ENCODE measurements at places on chromosomes 11 and 22.

GRCh38 chr22:40567626-40568328, 68.7 kb downstream of the MRTFA start:
- no peak for DNase-seq

GRCh38 chr11:33211153-33211552, 46.0 kb upstream of the HIPK3 start:
- no peak for DNase-seq

DNA sequence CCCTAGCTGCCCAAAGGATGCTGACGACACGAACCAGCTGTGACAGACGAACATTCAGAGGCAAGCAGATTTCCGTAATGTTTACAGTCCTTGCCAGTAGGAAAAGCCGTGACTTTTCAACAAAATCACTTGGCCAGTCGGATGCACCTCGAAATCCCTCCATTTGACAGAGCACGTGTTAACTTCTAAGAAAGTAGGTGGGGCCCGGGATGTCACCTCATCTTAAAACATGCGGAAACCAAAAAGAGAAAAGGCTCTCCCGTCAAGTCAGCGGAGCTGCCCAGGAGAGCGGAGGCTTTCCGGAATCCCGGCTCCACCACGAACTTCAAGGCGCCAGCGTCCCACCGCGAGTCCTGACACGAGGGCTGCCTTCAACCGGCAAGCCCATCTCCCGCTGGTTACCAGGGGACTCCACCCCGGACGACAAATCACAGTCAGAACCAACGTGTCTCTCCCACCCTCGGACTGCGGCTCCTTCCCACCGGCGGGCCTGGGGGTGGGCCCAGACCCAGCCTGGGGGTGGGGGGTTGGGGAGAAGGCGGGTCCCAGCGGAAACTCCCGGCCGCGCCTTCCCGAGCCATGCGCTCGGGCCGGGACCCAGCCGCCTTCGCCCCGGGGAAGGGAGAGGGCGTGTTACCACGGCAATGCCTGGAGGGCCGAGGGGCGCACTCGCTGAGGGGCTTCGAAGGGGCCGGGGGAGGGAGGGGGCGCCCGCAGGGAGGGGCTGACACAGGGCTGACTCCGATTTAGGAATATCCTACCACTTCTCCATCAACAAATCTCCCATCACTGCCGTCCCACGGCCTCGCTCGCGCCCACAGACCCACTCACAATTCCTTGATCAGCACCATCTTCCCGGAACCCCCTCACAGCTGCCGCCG, 475 bp downstream of the PITPNB start:
- peak; percentile 61 for DNase-seq

DNA sequence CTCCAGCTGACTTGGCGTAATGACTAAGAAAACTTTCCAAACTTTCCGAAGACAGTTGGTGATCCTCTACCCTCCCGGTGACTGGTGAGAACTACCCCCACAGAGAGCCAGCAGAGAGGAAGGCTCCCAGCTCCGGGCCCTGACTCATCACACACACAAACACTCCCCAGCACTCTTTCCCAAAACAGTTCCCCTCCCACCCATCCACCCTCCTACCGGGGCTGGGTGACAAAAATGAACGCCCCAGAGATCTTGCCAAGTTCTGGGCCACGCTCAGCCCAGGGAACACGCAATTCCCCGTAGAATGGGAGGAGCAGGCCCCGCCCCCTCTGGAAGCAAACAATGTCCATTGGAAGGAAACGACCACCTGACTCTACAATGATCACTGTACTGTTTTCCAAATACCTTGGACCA, 21.3 kb upstream of the JAM3 start:
- DNase-seq = peak; percentile 82

- DNase-seq = no peak
Observed at GRCh38 chr22:18028817-18029527, 4.6 kb upstream of the MICAL3 start.

DNA sequence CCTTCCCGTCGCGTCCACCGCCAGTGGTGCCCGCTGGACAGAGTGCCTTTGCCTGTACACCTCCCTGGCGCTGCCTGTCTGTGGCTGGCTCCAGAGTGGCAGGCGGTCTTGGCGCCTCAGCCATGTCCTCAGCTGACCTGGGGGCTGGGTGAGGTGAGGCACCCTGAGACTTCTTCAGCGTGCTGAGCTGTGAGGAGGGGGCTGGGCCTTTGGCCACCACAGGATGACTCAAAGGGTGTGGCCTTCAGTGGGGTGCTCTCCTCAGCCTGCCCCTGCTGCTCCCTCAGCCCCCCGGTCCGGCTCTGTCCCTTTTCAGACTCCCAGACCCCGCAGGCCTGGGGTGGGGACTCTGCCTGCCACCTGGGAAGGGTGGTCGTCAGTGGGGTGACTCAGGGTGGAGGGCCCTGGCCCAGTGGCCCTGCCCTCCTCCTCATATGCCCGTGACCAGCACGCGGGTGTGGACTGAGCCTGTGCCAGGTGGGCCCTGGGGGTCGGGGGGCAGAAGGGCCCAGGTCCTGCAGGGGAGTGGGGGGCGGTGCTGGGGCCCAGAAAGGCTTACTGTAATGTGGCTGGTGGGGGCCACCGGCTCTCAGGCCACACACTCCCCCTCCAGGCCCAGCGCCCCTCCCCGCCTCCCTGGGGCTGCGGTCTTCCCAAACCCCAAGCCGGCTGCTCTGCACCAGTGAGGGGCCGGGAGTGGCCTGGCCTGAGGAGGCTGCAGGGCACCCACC, 15.9 kb downstream of the CRELD2 start:
- peak; percentile 61 for DNase-seq

- DNase-seq = no peak
Observed at GRCh38 chr22:37744589-37744988, 47.7 kb downstream of the TRIOBP start.

DNA sequence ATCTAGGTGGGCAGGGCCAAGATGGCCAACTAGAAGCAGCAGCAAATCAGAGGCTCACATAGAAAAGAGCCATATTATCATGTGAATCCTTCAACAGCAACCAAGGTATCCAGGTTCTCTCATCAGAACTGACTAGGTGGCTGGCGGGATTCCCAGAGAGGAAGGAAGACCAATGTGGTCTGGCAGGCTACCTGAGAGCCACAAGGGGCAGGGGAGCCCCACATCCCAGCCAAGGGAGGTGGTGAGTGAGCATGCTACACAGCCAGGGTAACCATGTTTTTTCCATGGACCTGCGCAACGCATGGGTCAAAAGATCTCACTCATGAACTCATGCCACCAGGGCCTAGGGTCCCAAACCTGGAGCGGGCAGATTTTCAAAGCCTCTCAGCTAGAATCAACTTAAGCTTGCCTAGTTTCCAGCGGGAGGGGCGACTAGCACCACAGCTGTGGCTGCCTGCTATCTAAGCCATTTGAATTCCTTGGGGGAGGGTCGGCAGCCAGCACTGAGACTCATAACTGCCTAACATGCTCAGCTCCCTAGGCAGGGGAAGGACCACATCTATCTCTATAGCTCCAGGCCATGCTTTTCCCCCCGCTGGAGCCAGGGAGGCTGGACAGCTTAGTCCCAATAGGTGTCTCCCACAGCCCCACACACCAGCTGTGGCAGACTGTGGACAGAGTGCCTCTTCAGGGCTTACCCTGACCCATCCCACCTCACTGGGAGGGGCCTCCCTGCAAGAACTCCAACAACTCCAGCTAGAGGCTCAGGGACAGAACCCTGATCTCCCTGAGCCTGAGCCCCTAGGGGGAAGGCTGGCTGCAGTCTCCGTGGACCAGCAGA, 28.7 kb upstream of the CASP12 start:
- no peak for DNase-seq

DNA sequence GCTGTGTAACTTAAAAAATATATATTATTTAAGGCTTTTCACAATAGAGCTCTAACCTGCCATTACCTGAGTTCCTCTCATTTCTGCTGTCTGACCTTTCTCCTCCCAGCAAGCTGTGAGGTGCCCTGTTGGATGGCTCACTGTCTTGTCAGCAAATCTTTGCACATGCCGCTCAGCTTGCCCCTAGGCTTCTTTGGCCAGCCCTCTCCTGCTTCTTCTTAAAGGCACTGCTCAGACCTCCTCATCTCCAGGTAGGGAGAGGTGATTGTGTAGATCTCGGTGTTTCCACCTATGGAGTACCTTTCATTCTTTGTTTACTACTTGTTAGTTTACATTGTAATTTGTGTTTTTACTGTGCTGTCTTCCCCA, 96.5 kb downstream of the EXT2 start:
- DNase-seq = no peak

GRCh38 chr11:131302836-131303235, 67.6 kb upstream of the NTM start:
- DNase-seq = peak; percentile 25

DNA sequence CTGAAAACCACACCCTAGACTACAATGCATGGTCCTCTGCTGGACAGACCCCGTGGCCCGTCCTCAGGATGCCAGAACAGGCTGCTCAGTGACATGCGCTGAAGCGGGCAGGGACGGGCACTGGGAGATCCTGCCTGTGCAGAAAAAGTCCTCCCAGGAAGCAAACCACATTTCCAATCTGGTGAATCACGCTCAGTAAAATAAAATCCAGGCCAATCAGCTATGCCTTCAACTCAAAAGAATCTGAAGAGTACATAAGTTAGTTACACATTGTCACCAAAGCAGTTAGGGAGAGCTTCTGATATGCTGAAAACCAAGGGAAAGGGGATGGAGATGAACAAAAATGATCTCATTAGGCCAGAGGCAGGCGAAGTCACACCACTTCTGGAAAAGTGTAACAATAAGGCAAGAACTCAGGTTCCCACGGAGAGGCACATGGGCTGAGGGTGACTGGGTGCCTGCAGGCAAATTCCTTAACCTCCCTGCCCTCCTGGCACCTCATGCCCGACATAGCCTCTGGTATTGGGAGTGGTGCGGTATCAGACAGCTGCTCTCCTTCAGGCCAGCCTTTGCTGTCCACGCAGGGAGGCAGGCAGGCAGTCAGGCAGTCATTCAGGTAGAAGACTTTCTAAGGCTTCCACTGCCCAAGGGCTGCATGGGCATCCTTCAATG, 66.4 kb downstream of the APOL5 start:
- DNase-seq = peak; percentile 84

GRCh38 chr11:116698080-116698479, 74.7 kb downstream of the BUD13 start:
- DNase-seq = no peak

DNA sequence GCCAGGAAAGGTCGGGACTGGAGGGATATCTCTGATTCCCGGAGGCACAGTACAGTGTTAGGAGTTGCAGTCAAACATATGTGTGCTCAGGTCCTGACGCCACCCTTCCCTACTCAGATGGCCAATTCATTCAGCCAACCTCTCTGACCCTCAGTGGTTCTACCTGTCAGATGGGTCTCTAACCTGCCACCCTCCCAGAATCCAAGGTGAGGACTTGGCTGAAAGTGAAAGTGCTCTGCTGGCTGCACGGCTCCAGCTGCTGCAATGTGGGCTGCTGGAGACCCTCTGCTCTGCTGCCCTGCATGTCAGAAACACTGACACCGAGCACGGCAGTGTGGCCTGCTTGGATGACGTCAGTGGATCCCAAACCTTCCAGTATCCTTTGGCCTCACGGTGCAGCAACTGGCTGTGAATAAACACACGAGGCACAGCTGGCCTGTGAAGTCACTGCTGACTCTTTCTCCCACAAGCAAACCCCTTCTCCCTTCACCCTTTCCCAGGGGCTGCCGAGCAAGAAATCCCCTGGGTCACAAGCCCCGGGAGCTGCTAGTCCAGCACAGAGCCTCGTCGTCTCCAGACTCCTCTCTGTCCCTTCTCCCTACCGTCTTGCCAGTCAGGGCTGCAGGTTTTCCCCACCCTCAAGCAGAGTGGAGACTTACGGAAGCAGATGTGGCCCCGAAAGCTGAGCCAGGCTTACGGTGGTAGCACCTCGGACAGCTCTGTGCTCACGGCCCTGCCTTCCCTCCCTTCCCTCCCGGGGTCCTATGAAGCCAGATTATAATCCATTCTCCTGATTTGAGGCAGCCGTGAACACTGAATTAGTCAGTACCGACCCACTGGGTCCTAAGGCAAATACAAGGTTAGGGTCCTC, 24.3 kb downstream of the KIAA0930 start:
- DNase-seq = peak; percentile 91

- no peak for DNase-seq
Observed at GRCh38 chr11:71284525-71285092, 32.2 kb upstream of the SHANK2 start.

DNA sequence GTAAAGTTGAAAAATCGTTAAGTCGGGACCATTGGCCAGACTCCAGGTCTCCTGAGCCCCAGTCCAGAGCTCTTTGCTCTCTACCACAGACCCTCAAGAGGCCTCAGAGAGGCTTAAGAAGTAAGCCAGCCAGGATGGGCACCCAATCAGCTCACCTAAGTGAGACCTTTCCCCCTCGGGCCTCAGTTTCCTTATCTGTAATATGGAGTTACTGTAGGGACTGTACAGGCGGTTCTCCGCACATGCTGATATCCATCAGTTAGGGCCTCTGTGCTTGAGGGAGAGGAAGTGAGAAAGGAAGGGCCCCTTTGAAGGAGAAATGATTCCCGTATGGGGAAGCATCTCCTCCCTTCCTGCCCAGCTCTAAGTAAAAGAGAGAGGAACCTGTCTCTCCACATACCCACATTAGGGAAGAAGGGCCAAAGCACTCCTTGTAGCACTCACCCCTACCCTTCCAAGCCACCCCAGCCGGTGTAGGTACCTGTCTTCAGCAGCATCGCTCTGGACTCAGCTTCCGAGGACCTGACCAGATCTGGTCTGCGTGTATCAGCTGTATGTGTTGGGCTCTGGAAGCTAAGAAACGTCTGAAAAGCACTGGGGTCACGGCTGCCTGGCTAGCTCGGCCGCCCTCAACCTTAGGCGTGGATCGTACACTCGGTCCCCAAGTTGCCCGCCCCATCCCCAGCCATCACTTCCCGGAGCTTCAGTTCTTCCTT, 653 bp downstream of the NAGA start:
- DNase-seq = no peak

DNA sequence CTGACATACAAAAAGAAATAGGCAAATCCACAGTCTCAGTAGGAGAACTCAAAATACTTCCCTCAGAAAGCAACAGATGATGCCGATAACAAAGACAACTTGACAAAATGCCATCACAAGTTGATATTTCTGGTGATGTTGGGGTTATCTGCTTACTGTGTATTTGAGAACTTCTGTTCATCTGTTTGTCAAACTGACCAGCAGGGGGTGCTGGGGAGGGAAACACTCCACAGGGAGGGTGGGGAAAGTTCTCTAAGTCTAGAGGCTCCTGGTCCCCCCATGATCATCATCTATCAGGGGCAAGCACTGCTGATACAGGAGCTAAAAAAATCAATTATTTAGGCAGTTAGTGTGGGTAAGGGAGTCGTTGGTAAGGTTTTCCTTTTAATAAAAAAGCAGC, 19.2 kb downstream of the GLYATL1 start:
- DNase-seq = no peak

- no peak for DNase-seq
Observed at GRCh38 chr22:17988800-17989513, 35.4 kb downstream of the MICAL3 start.

GRCh38 chr11:11272254-11272653, 80.8 kb downstream of the CSNK2A3 start:
- no peak for DNase-seq
